Renal cortex interstitium (tissue), 15 donors: ENCODE measurements at places on chromosomes 5 and 9.

DNA sequence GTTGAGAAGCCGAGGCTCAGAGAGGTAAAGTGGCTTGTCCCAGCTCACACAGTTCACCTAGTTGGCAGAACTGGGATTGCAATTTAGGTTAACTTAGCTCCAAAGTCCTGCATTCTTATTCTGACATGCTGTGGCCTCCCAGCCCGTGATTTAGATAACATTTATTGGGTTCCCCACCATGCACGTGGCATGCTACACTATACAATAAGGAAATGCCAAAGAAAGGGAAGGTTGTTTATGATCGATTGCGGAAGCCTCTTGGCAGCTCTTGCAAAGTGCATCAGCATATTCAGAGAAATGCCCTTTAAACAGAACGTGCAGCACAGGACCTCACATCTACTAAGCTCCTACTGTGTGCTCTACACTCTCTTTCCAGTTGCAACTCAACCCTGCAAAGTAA, 3.2 kb downstream of the NEURL1B start:
- no peak for DNase-seq

DNA sequence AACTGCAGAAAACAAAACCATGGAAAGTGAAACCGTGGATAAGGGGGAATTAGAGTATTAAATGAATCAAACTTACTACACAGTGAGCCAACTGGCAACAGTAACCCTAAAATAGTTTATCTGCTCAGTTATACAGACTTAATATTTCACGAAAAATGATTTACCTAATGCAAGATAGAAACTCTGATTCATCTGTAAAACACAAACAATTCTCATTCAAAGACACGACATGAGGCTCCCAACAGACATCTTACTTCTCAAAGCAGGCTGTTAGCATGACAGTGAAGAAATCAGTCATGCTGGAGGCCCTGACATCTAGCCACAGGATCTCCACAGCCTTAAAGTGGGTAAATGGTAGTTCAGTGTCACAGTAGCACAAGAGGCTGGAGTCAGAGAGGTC, 131.2 kb downstream of the FBN2 start:
- no peak for DNase-seq

- no peak for DNase-seq
Measured at GRCh38 chr9:100600521-100601079, 22.7 kb downstream of the CAVIN4 start.

- no peak for DNase-seq
Measured at GRCh38 chr9:126238415-126238814, 88.2 kb upstream of the MVB12B start.

- DNase-seq: no peak
Measured at GRCh38 chr5:178237431-178238312, 5.1 kb upstream of the PHYKPL start.

- no peak for DNase-seq
Measured at GRCh38 chr5:3925022-3925421, 329.4 kb downstream of the IRX1 start.

GRCh38 chr5:53478411-53479044, 1.9 kb upstream of the FST start:
- peak; percentile 55 for DNase-seq

DNA sequence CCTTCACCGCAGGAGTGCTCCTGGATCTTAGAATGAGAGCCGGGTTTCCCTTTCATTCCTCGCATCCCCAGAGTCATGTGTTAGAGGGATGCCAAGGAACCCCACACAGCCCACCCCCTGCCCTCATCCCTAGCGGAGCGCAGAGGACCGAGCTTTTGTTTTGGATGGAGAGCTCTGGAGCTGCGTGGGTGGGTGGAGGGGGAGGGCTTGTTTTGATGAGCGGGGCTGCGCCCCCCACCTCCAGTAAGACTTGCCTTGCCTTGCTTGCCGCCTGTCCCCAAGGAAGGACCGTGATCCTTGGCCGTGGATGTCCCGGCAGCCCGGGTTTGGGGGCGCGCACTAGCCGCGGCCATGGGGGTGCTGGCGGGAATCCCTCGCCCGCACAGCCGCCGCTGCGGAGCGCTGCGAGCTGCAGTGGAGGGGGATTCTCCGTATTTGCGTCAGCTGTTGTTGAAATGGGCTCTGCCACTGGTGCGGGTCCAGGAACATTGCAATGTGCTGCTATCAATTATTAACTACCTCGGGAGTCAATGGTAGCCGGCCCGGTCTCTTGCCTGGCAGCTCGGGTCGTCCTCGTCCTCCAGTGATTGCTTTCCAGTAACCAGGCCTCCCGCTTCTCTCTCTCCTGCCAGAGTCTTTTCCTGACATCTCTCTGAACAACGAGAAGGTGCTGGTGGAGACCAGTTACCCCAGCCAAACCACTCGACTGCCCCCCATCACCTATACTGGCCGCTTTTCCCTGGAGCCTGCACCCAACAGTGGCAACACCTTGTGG, 1.0 kb downstream of the EGR1 start:
- no peak for DNase-seq

- DNase-seq: no peak
Measured at GRCh38 chr9:116800885-116801284, 113.8 kb downstream of the TRIM32 start.

- DNase-seq: no peak
Measured at GRCh38 chr5:37860206-37860605, 20.4 kb upstream of the GDNF start.

GRCh38 chr5:103600086-103600485, 37.5 kb upstream of the NUDT12 start:
- DNase-seq: no peak

- no peak for DNase-seq
Measured at GRCh38 chr5:94239266-94239665, 379.1 kb downstream of the KIAA0825 start.

- no peak for DNase-seq
Measured at GRCh38 chr5:110865400-110866094, 126.7 kb downstream of the SLC25A46 start.

DNA sequence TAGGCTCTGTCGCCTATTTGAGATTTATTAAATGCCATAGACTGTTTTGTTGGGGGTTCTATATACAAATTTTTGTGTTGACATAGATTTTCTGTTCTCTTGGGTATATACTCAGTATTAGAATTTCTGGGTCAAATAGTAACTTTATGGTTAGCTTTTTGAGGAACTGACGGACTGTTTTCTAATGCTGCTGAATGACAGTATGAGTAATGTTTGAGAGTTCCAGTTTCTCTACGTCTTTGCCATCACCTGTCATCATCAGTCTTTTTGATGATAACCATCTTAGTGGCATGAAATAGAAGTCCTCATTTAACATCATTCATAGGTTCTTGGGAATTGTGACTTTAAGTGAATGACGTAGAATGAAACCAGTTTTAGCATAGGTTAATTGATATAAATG, 60.1 kb downstream of the CCDC171 start:
- no peak for DNase-seq

GRCh38 chr9:89740722-89741121, 135.9 kb downstream of the GADD45G start:
- DNase-seq: no peak

DNA sequence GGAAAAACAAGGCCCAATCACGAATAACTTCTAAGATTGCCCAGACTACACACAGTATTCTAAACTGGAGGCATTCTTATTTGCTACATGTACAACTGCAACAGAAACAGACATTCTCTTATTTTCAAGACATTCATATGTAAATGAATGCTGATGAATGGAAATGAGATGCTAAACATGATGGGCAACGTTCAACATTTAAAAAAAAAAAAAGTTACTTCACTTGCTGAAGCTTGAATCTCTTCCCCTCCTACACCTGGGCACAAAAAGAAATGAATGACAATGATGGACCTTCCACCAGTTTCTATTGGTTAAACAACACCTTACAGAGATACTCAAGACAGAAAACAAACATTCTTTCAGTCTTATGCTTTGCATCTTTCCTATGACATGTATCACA, 160.5 kb downstream of the BNC2 start:
- DNase-seq: no peak

- no peak for DNase-seq
Measured at GRCh38 chr9:3741729-3742128, 215.9 kb upstream of the RFX3 start.

DNA sequence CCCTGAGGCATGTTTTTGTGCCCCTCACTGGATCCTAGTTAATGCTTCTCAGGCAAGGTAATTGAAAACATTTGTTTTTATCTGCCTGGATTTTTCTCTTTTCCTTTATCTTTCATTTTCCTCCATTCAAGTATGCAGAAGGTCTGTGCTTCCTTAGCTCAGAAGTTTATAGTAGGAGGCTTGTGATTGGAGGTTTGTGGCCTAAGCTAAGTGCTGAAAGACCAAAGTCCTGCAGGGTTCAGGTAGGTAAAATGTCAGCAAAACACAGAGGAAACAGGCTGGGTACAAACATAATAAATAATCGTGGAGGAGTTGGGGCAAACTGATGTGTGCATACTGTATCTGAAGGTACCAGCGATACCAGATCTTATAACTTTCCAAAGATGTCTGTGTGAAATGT, 230.9 kb upstream of the KLF4 start:
- no peak for DNase-seq

DNA sequence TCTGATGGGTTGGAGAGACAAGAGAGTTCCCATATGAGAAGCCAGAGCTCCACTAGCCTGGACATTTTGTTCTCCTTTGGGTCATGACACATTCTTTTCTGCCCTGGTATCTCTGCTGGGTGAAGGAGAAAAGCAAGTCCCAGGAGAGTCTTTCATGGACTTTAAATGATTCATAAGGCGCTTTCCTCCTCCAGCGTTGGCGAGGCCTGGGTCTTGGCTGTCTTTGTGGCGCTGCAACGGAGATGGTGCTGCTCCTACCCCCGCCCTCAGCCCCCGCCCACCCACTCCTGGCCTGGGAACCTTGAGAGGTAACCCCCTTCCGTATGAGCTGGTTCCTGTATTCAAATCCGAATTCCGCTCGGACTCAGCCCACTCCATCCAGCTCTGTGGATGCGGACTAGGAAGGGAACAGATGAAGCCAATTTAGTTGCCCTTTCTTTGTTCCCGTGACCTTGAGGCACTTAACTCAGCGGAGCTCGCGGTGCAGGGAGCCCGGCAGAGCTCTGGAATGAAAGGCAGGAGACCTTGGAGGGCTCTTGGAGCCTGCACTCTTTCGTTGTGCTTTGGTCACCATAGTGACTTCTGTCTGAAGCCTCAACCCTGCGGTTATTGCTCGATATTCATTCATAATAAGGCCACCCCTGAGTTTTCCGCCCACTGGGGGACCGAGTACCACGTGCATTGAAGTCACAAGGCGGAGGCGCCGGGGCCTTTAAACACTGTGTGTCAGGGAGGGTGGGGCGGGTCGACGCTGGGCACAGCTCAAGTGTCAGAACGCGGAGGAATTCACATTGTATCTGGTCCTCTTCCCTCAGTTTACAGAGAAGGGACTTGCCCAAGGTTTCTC, 14.0 kb upstream of the PWWP2A start:
- no peak for DNase-seq
